ENCODE measurements at places on chromosomes 3 and 15.
A peak's percentile ranks its signal among the peaks of the same experiment; 100 is the strongest.

DNA sequence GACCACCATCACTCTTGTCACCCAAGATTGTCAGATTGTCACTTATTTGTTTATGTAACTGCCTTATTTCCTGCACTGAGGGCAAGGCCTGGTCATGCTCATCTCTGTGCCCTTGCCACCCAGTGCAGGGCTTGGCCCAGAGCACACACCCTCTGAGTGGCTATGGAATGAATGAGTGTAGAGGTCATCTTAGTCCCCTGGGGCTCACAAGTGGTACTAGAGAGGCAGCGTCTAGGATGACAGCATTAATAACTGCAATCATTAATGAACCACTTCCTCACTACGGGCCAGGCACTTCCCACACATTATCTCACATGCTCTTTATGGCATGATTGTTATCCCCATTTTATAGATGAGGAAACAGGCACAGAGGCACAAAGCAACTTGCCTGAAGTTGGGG lies 117.0 kb downstream of the SMAD6 start:
- no peak for DNase-seq

DNA sequence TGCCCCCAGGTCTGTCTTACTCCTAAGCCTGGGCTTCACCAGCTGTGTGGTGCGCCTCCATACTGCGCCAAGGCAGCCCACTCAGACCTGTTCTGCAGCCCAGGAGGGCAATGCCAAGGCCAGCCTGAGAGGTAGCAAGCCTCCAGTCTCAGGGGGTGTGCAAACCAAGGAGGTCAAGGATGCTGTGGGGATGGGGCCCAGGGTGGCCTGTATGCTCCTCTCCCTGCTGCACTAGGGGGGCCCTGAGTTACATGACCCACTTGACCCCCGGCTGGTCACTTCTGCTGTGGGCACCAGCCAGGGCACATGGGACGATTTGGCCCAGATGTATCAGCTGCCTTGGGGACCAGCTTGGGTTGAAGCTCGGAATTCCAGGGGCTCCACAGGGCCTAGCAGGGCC lies 70.0 kb upstream of the SLC6A6 start:
- no peak for DNase-seq

DNA sequence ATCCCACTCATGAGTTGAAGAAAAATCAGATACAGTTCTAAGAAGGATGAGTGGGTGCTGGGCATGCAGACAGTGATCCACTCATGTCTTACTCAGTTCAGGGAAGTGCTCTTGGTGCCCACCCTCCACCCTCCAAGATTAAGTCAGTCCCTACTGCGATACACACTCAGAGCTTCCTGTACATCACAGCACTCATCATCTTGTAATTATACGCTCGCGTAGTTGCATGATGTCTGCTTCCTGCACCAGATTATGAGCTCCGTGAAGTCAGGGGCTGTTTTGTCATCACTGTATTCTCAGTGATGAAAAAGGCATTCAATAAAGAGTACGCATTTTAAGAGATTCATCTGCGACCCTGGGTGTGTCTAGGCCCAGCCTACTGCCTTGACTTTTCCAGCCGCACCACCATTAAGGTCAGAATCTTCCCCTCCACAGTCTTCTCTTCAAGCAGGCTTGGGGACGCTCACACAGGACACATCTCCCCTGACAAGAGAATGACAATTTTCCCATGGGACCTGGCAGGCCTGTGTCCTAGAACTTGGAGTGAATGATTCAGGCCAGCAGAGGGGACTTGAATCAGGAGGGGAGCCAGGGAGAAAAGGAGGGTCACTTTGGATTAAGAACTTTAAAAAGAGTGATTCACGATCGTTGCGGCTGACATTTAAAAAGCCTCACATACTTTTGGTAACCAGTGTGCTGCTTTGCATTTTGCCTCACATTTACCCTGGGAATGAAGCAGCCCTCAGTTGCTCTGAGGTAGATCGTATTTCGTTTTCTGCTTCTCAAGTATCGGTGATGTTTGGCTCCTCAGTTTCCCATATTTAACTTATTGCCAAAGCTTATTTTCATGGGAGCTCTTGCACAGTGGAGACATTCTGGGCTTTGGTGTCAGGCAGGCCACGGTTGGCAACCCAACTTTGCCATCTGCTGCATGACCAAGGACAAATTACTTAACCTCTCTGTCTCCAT lies 7.9 kb upstream of the PDE8A start:
- no peak for DNase-seq

- DNase-seq: no peak
Measured at GRCh38 chr15:48644827-48645557, 517 bp downstream of the FBN1 start.

GRCh38 chr3:119870512-119870911 lies 88.6 kb downstream of the NR1I2 start:
- DNase-seq: no peak

DNA sequence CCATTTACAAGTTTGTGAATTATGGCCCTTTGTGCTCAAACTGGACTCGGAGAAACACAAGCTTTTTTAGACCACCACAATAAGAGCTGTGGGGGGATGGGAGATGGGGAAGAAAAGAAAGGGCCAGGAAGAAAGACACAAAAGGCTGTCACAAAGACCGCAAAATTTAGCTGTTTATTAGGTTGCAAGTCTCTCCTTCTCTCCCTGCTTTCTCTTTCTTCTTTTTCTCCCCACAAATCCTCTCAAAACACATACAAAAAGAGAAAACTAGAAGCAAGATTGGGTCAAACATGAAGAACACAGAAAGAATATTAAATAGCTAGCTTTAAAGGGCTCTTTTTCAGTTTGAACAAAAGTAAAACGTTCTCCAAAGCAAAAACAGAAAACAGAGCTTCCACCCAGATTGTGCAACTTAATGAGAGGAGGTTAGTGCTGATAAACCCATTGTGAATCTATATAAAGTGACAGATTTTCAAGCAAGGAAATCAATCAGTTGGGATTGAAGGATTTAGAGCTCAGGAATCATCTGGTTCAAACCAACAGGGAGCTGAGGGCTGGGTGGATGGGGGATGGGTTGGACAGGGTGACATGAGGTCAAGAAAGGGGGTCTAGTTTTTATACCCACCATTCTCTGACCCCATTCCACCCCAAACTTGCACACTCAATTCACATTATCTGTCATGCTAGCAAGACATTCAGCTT lies 87.3 kb downstream of the DHX30 start:
- DNase-seq: no peak

DNA sequence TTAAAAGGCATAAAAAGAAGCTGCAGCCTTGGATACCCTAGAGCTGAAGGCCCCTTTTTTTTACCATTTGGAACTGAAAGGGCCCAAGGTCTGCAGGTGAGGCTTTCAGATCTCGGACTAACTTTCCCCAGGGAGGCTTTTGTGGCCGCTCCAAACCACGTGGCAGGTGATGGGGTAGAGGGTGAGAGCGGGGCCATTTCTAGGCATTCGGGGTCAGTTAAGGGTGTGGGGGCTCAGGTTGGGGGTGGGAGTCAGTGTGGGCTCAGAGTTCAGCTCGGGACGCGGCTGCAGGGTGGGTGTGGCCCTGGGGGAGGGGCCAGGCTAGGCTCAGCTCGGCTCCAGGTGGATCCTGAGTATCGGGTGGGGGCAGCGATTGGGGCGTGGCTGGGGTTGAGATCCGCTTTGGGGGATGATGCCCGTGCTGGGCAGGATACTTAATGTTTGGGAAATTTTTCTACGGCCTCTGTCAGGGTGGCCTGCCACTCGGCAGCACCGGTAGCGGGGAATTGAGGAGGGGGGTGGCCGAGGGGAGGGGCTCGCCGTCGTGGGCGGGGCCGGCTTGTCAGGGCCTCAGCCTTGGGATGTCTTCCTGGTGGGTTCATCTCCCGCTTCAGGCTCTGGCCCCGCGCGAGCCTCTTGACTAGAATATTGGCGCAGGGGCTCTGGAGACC lies 2.5 kb downstream of the KLF13 start:
- peak; percentile 29 for DNase-seq

DNA sequence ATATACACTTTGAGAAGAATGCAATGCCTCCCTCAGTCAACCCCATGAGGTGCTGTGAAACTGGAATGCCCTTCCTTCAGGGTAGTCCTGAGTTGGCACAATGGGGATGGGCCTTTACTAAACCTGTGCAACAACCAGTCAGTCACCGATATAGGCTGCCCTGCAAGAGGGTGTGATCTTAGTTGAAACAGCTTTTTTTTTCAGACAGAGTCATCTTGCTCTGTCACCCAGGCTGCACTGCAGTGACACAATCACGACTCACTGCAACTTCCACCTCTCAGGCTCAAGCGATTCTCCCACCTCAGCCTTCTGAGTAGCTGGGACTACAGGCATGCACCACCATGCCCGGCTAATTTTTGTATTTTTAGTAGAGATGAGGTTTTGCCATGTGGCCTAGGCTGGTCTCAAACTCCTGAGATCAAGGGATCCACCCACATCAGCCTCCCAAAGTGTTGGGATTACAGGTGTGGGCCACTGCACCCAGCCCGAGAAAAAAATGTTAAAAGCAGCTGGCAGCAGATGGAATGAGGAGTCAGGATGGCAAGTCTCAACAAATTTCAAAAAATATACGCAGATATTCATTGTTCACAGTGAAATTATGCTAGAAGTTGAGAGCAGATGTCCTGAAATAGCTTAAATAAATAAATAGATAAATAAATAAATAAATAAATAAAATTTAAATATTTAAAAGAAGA lies 31.8 kb downstream of the MYO5A start:
- peak; percentile 38 for DNase-seq

DNA sequence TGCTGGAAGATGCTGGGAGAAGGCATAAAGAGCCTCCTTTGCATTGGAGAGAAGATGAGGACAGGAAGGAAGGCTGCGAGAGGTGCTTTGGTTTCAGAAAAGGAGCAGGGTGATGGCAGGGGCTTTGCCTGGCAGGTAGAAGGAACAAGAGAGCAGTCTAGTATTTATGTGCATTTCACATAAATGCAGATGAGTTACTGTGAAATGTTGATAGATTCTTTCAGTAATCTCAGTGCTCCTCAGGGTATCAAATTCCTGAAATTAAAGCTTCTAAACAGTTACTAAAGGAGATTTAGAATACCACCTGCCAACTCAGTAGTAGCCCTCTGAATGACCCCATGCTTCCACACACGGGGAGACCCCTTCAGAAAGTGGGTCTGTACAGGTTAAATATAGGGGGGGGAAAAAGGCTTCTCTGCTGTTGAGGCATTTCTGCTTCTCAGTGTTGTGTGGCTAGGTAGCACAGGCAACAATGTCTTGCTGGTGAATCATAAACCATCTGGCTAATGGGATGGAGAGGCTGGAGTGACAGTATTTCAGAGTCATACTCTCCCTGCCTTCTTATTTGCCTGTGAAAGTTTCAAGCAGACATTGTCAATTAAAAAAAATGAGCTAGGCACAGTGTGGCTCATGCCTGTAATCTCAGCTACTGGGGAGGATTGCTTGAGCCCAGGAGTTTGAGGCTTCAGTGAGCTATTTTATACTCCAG lies 14.3 kb upstream of the FBXL22 start:
- DNase-seq: no peak

DNA sequence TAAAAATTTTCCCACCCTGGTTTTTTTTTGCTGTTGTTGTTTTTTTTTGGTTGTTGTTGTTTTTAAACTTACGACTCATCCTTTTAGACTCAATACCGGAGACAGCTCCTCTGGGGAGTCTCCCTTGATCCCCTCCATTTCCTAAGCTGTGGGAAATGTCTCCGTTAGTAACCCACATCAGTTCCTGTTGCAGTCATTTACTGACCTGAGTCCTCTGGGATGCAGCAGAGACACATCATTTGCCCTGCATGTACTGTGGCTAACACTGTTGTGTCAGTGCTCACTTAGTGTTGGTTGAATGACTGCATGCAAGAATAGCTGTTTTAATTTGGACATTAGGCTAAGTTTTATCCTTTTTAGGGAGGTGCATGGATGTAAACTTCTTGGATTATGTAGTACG lies 83.8 kb downstream of the MBNL1 start:
- DNase-seq: no peak

DNA sequence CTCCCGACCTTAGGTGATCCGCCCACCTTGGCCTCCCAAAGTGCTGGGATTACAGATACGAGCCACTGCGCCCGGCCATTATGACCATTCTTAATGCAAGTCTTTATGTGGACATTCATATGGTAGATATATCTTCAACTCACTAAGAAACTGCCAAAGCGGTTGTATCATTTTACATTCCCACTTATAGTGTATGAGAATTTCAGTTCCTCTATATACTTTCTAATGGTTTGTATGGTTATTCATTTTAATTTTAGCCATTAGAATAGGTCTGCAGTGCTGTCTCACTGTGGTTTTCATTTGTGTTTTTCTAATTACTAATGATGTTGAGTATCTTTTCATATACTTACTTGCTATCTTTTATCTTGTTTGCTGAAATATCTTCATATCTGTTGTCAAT lies 32.5 kb downstream of the TCF12 start:
- DNase-seq: no peak

- DNase-seq: no peak
Measured at GRCh38 chr3:15015456-15015855, 49.7 kb downstream of the MRPS25 start.

- no peak for DNase-seq
Measured at GRCh38 chr15:49063402-49064280, 17.4 kb upstream of the SECISBP2L start.

DNA sequence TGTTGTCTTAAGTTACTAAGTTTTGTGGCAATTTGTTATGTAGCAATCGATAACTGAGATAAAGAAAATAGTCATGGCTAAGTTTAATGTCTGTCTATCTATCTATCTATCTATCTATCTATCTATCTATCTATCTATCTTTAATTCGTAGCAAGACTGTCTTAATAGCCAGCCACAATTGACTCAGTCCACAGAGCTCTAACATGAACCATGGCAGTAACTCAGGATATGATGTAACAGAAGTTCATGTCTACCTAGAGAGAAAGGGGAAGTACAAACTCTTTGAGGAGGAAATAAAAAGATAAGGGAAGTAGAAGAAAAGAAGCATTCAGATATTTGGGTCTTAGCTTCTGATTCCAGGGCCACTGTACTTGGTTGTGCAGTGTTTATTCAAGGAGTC lies 61.5 kb upstream of the FNDC3B start:
- no peak for DNase-seq

GRCh38 chr15:48406266-48406891 lies 75.2 kb downstream of the DUT start:
- DNase-seq: no peak

DNA sequence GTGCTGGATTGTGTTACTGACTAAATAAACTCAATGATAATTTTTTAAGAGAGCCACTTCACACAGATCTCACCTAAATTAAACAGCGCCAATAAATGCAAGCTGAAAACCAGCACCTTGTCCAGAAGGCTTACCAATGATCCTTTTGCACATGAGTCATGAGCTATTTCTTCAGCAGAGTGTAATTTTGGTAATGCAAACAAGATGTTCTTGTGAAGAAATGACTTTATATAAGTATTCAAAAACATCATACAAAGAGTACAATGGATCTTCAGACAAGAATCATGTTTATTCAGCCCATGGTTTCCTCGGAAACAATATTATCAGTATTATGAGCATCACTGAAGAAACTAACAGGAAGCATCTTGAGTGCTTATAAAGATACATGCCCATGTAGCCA lies 263.8 kb upstream of the UBE2E2 start:
- DNase-seq: no peak

GRCh38 chr15:69338535-69339213 lies 40.0 kb downstream of the PAQR5 start:
- DNase-seq: no peak

- DNase-seq: no peak
Measured at GRCh38 chr15:32646291-32646690, 4.8 kb downstream of the SCG5 start.
